SJCRH30 (cell line): ENCODE measurements at places on chromosomes 2 and 18.

DNA sequence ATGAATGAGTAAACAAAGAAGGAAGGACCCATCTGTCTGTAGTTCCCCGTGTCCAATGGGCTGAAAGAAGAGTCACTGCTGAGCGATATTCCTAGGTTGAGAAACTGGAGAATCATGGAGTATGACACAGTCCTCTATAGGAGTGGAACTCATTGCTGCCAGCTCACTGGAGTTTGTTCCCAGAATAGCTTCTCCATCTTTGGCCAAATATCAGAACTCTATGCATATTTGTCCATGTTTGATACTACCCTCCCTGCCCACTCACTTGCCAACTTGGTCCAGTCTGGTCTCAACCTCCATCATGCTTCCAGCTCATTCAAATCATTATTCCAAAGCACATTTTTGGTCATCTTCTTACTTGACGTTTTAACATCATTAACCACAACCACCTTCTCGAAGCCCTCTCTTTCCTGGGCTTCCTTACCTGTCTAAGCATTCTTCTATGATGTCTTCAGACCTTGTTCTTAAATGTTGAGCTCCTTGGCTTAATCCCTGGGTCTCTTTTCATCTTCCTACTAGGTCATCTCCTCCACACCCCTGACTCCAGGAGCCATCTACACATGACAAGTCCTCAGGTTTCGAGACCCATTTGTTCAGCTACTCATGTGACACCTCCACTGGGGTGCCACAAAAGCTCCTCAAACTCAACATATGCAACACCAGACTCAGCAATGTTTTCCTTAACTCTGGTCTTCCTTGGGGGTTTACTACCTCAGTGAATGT is 221.6 kb downstream of the MYCN start:
- DNase-seq, result no peak

DNA sequence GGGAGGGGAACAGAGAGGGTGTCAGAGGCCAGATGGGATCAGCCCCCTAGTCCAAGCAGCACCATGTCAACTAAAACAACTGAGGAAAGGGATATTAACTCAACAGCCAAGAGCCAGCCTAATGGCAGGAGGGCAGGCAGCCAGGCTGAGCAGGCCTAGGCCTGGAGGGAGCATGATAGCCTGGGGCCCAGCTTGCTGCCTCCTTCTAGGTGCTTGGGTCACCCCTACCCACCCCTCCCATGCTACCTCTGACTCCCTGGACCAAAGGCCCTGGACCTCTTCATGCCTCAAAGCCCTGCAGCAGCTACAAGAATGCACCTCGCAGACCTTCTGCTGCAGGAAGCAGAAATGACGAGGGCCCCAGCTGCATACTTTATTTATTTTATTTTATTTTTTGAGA is 22.1 kb upstream of the TNS1 start:
- DNase-seq, result no peak

GRCh38 chr2:186603286-186603685 is 13.4 kb downstream of the ITGAV start:
- no peak for DNase-seq

DNA sequence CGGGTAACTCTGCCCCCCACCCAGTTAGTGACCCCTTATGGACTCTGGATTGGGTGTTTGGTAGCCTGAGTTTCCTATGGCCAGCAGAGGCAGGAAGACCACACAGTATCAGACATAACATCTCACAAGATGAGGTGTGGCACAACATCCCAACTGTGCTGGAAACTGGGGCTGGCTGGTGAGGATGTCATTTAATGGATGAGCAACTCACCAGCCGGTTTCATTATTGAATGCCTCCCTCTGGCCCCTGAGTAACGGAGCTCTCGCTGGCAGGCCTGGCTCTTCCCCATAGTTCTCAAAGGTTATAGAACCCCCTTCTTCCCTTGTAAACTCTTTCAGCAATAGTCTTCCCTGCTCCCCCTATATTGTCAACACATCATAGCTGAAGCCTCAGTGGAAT is 195.0 kb downstream of the BCL11A start:
- DNase-seq, result no peak

- DNase-seq, result no peak
These were observed 85.5 kb downstream of the PTH2R start for GRCh38 chr2:208492069-208492468.

DNA sequence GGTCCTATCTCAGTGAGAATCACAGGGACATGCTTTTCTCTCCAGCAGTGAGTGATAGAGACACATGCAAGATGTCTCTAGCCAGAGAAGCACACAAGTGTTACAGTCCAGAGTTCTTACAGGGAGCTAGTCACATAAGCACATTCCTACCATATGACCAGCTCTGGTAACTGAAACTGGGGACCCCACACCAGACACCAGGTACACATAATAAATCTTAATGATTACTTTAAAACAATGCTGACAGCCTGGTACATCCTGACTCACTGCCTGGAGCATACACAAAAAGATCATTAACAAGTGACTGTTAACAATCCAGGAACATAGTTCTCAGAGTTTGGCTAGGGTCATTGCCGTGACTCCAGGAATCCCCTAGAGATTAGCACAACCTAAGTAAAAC is 53.6 kb downstream of the GALNT1 start:
- peak; percentile 69 for DNase-seq

GRCh38 chr2:70960833-70961647 is 17.4 kb upstream of the ANKRD53 start:
- DNase-seq, result no peak

GRCh38 chr2:208129744-208130711 is at the start of gene CRYGC:
Gene CRYGC (minus strand): TSS chr2:208129828. CDS start chr2:208129792, 36 bp downstream.
- DNase-seq, result no peak
